ENCODE measurements at places on chromosomes 4 and X.

DNA sequence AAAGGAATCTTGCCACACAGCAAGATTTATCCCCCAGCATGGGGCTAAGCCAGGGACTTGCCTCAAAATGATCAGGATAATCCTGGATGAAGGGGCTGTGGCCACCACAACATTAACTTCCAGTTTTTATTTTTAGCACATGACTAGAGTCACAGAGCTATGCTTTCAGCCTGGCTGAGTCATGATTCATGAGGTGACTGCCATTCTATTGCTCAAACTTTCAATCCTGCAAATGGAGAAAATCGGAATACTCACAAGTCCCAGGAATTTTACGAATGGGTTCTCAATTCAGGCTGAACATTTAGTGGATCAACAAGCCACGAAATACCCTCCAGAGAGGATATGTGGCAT, 70.7 kb upstream of the HPGD start:
- DNase-seq: no peak

DNA sequence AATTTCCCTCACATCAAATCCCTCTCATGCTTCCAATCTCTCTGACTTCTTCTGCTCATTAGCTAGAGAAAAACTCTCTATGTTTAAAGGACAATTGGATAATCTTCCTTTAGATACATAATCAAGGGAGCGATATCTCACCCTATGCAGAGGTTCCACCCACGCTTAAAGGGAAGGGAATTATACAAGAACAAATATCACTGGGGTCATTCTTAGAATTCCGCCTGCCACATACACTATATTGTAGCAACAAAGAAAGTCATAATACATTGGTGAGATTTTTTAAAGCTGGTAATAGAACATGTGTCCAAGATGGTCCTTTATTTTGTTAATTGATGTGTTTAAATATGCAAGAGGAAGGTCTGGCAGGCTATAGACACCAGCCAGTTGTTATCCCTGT, 31.5 kb downstream of the NKX6-1 start:
- DNase-seq: no peak

DNA sequence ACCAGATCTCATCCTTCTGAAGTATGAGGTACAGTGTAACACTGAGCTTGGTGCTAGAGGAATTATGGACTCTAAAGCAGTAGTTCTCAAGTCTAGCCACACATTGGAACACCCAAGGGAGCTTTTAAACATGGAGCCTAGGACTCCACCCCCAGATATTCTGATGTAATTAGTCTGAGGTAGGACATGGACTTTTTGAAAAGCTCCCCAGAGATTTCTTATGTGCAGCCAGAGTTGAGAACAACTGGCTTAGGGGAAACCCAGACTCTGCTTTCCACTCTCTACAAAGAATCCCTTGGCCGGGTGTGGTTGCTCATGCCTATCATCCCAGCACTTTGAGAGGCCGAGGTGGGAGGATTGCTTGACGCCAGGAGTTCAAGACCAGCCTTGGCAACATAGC, 11.6 kb upstream of the GDPD2 start:
- DNase-seq: no peak

DNA sequence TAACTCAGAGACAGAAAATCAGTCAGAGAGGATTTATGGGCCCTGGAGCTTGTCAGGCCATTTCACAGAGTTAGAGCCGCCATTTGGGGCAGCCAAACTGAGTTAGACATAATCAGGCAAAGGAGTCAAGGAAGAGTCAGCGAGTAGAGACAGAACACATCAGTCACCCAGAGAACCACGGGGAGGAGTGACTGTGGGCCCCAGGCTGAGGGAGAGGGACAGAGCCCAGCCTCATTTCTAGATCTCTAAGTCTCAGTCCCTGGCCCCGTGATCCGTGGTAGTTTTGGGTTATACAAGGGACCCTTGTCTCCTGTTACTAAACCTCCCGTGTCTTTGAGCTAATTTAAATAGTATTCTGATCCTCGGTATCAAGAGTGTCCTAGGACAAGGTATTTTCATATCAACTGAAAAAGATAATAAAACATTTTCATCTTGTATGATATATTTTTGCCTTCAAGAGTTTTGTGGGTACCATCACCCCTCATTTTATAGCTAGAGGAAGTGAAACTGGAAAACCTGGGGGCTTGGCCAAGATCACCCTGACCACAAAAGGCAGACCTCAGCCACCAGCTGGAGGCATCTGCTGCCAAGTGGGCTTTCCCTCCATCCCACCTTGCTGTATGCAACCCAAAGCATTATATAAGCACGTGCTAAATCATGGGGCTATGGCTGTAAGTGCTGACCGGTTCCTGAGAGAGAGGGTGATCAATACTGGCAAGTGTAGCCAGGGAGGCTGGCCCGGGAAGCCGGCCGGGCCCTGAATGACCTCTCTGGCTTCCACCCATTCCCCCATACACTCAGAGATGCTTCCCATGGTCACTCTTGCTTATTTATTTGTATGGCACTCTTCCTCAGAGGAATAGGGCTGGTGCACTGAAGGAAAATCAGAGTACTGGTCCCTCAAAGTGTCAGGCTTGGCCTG, 204.1 kb downstream of the BCOR start:
- DNase-seq: no peak

- DNase-seq: no peak
Observed at GRCh38 chr4:26958925-26959653, 98.4 kb downstream of the STIM2 start.

DNA sequence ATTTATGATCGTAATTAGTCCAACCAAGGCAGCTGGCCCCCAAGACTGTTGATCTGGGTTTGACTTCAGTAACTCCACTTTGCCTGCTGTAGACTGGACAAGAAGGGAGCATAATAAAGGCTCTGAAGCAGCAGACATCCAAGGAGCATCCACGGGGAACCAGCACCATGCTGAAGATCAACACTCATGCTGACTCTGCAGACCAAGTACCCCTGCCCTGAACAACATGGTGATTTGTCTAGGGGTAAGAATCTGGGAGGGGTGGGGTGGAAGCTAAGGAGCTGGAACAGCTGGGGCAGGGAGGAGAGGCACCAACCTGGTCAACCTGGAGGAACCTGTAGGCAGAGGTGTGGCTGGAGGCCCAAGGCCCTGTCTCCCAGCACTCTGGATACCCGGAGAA, 2.1 kb downstream of the TEC start:
- no peak for DNase-seq

Data from NCI-H187 treated with DMSO at 0.1 percent for 48 hours (cell line).